ENCODE measurements at places on chromosomes 6 and 20.
A peak's percentile ranks its signal among the peaks of the same experiment; 100 is the strongest.

DNA sequence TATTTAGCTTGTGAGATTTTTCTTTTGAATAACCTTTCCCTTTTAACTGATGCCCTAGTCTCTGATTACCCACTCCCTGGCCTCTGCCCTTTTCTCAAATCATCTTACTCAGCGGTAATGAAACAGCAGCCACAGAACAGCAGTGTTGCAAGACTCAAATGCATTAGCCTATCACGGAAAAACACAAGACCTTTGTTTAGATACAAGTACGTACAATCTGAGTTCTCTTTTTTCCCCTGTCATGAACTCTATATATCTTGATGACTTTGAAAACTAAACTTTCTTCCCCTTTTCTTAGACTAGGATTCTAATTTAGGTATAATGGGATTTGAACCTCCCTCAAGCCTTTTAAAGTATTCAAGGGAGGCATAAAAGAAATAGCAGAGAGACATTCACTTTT lies 1034.9 kb downstream of the EYS start:
- no peak for DNase-seq

DNA sequence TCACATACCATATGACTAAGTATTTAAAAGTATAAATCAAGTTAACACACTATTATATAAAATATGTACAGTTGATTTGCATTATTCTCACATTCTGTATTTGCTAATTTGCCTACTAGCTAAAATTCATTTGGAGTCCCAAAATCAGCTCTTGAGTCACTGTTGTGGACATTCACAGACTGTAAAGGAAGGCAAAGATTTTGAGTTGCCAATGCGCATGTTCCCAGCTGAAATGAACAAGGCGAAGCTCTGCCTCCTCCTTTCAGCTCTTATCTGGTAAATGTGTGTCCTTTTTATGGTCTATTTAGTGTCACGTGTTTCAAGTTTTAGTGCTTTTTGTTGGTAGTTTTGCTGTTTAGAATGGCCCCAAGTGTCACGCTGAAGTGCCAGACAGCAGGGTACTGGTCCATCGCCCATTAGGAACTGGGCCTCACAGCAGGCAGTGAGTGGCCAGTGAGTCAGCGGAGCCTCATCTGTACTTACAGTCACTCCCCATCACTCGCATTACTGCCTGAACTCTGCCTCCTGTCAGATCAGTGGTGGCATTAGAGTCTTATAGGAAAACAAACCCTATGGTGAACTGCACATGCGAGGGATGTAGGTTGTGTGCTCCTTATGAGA lies 87.2 kb upstream of the ADTRP start:
- DNase-seq: no peak

DNA sequence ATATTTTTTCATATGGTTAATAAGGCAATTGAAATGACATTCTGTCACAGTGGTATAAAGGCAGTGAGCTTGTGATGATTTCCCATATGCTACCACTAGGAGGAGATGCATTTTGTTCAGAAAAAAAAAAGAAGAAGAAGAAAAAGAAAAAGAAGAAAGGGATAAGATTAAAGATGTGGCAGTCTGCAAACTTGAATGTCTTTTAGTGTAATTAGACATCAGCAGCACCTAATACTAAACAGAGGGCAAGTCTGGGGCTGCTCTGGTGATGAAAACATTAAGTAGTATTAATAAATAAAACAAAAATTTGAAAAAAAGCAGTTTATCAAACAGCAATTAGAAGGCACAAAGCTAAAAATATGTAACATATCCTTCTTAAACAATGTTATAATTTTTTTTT lies 95.4 kb upstream of the DEFB112 start:
- DNase-seq: no peak

- DNase-seq: no peak
These were observed 88.6 kb downstream of the SIM1 start for GRCh38 chr6:100376103-100376502.

DNA sequence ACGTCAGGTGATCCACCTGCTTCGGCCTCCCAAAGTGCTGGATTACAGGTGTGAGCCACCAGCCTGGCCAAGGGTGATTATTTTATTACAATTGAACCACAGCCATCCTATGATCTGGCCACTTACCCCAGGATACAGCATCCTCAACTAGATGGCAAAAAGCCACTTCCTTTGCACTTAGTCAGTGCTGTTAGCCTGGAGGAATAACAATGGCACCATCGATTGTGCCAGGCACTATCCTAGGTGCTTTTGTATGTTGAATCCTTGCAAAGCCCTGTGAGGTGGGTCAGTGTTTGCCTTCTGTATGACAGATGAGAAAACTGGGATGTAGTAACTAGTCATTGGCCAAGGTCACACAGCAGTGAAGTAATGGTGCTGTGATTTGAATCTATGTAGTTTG lies 11.2 kb upstream of the TTPAL start:
- DNase-seq: no peak

DNA sequence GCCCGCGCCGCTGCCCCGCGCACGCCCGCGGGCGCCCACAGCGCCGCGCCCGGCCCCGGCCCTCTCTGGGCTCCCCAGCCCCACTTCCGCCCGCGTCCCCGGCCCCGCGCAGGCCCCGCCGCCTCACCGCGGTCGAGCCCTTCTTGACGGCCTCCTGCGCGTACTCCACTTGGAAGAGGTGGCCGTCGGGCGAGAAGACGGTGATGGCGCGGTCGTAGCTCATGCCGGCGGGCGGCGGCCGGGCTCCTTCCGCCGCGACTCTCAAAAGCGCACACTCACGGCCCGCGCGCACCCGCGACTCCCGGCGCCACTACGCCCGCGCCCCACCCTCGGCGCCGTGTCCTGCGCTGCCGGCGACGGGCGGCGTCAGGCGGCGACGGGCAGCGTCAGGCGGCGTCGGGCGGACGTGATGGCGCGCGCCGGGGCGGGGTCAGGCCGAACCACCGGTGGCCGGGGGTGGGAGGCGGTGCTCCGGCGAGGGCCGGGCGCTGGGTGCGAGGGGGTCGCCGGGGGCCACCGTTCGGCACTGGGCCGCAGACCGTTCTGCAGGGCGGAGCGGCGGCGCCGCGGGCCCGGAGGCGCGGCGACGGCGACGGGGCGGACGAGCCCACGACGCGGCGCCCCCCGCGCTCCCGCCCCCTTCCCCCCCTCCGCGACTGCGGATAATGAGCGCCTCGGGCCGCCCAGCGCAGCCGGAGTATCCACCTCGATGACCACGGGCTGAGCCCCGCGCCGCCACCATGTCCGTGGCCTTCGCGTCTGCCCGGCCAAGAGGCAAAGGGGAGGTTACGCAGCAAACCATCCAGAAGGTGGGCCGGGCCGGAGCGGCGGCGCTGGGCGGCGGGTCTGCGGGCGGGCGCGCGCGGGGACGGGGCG lies at the start of the genes PSMA7 and SS18L1:
Gene PSMA7, minus strand, starts transcription at position 314 of the 876 bp plus-strand sequence. Its CDS starts 91 bp downstream, at position 223.
Gene SS18L1, plus strand, starts transcription at position 689 of the 876 bp plus-strand sequence. Its CDS starts 52 bp downstream, at position 741.
- peak; percentile 98 for DNase-seq

DNA sequence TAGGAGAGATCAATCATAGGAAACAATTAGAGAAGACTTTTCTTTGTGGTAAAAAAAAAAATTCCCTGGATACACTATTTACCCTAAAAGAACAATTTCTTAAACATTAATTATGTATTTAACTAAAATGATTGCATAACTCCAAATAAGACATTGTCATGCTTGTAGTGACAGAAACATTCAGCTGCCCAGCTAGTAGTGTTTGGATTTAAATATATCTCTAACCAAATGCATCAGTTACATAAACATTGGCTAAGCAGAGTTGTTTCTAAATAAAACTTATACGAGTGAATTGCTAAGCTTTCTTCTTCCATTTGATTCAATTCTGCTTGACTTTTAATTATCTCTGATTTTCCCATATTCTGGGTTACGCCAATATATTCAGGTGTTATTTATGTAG lies 23.7 kb downstream of the MLIP start:
- no peak for DNase-seq

DNA sequence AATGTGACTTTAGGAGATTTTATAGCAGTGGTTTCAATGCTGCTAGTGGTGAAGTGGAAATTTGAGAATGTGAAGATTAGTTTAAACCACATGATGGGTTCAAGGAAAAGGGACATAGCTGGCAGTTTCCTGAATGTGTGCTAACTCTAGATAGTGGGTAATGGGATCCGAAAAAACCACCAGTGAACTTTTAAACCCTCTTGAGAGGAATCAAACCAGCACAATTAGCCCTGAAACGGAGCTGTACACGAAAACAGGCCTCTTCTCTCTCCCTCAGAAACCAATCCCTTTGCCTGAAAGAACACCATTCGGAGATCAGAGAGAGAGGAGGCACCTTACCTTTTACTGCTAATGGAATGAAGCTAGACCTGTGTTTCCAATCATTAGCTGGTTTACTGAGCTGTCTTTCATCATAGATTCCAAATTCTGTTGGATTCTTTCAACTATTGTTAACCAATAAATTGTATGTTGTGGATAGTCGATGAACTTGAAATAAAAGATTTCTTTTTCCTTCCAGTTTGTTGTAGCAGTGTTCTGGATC lies 103.9 kb downstream of the AIG1 start:
- DNase-seq: no peak

DNA sequence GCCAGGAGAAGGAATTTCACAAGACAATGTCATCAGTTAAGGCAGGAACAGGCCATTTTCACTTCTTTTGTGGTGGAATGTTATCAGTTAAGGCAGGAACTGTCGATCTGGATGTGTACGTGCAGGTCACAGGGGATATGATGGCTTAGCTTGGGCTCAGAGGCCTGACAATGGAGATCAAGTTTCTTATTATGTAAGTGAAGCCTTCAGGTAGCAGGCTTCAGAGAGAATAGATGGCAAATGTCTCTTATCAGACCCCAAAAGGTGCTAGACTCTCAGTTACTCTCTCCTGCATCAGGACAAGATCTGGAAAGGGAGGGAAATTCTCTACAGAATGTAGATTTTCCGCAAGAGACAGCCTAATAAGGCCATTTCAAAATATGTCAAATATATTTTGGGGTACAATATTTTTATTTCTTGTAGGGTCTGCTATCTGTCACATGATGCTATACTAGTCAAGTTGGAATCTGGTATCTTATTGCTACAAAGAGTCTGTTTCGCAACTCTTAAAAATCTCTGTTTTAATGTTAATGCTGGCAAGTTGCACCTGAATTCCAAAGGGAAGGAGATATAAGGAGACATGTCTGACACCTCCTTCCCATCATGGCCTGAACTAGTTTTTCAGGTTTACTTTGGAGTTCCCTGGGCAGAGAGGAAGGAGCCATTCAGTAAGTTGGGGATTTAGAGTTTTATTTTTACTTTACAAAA lies 48.8 kb downstream of the TRDN start:
- no peak for DNase-seq

GRCh38 chr6:53474010-53474409 lies 70.9 kb downstream of the GCLC start:
- DNase-seq: no peak

DNA sequence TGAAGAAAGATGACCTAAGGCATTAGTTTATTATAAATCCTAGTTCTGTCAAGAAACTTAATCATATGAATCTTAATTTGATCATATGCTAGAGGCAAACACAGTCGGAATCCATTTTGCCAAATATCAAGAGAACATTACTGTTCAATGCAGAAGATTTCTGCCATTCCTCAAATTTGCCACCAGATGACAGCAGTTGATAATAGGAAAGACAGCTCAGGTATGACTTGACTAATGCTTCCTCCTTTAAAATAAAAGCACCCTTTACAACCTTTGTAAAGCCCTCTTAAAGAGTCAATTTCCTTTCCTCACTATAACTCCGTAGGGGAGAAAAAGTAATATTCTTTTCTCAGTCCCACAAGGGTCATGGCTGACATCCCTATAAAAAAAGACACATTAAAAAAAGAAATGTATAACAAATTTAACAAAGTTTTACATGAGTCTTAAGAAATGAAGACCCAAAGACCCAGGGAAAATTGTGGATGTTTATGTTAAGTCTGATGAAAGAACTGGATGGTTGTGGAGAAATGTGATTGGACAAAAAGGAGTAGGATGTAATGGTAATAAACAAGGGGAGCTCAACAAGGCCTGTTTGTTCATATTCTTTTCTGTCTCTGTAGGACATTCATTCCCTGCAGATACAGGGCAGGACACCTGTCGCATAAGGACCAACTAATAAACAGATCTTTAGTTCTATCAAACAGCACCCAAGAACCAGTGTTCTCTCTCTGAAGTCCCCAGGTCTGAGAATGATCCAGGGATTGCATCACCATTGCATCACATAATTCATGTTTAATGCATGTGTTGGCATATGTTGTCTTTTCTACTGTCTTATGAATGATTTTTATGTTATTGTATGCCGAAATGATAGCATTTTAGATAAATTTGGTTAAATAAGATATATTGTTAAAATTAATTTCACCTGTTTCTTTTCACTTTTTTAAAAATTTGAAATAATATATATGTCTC lies 23.0 kb upstream of the IL17A start:
- peak; percentile 34 for DNase-seq

- peak; percentile 50 for DNase-seq
These were observed 370.4 kb downstream of the PREX1 start for GRCh38 chr20:48457193-48458002.

DNA sequence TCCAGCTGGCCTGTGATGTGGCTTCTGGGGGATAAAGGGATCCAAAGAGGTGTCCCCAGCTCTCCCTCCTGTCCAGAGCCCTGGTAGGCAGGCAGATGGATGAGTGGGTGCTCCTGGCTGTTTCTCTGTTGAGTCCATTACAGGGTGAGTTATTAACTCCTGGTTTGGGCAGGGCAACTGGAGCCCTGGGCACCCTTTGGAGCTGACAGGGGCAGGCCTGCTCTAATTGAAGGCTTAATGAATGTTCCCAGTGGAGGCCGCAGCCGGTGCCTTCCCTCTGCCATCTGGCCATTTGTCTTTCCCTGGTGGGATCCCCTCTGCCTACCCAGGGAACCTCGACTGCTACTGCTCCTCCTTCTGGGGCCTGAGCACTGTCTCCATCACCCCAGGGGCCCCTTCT lies 44.7 kb upstream of the MLN start:
- DNase-seq: no peak

DNA sequence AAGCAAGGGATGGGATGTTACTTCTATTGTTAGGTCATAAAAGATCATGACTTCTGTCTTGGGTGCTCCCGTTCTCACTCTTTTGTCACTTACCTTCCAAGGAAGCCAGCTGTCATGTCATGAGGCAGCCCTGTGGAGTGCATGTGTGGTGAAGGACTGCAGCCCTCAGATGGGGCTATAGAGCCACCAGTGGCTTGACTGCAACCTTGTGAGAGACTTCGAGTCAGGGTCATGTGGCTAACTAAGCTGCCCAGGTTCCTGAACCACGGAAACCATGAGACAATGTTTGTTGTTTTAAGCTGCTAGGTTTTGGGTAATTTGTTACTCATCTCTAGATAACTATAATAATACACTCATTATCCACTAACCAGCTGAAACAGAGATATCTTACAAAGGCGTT lies 477.1 kb downstream of the BTBD3 start:
- DNase-seq: no peak

DNA sequence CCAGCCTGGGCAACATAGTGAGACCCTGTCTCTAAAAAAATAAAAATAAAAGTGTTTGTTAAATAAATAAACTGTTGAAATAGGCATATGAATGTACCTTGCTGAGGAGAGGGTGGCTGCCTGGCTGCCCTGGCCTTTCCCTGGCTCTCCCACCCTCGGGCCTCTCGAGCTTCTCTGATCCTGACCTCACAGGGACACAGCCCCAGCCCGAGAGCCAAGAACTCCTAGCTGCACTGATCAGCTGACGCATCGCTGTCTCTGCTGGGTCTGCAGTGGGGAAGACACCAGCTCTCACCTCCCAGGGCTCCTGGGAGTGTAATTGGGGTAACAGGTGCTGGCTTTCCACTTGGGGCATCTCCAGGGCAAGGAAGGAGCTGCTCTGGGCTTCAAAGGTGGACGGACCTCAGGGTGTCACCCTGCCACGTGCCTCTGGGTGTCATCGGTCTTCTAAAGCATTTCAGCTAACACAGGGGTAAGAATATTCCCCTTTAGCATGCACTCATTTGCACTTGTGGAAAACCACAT lies 6.9 kb downstream of the TCF15 start:
- DNase-seq: no peak

GRCh38 chr6:121959501-121959900 lies 440.0 kb upstream of the HSF2 start:
- no peak for DNase-seq

Measured in GM20000 (cell line).